Thyroid gland (tissue), 4 donors: ENCODE measurements at places on chromosomes 6 and 20. TPM values are rescaled to one million over a fixed set of nuclear protein-coding genes. Genes with fewer than 3 reads are reported as not detected.

GRCh38 chr6:35302604-35303241 lies 5.1 kb downstream of the DEF6 start:
- H3K4me3 ChIP-seq = no peak overlapping the region
- H3K36me3 ChIP-seq = no peaks in the 10 kb centered on the region
- no peaks in the 10 kb centered on the region for H3K27me3 ChIP-seq

- no peak for DNase-seq
- H3K4me3 ChIP-seq = no peak overlapping the region
- H3K4me1 ChIP-seq = no peaks in the 10 kb centered on the region
- no peak overlapping the region for H3K27ac ChIP-seq
Measured at GRCh38 chr6:119728935-119729334, 379.4 kb upstream of the MAN1A1 start.

GRCh38 chr20:32509639-32510066 lies 75.5 kb downstream of the NOL4L start:
- H3K36me3 ChIP-seq = no peaks in the 10 kb centered on the region
- no peak for DNase-seq
- H3K27ac ChIP-seq = no peak overlapping the region
- H3K4me3 ChIP-seq = no peak overlapping the region

- H3K27me3 ChIP-seq = no peaks in the 10 kb centered on the region
- no peak overlapping the region for H3K27ac ChIP-seq
- no peak overlapping the region for H3K4me3 ChIP-seq
- peaks cover 9% of the 10 kb centered on the region for H3K4me1 ChIP-seq
Measured at GRCh38 chr6:7100753-7101081, 7.0 kb upstream of the RREB1 start.

DNA sequence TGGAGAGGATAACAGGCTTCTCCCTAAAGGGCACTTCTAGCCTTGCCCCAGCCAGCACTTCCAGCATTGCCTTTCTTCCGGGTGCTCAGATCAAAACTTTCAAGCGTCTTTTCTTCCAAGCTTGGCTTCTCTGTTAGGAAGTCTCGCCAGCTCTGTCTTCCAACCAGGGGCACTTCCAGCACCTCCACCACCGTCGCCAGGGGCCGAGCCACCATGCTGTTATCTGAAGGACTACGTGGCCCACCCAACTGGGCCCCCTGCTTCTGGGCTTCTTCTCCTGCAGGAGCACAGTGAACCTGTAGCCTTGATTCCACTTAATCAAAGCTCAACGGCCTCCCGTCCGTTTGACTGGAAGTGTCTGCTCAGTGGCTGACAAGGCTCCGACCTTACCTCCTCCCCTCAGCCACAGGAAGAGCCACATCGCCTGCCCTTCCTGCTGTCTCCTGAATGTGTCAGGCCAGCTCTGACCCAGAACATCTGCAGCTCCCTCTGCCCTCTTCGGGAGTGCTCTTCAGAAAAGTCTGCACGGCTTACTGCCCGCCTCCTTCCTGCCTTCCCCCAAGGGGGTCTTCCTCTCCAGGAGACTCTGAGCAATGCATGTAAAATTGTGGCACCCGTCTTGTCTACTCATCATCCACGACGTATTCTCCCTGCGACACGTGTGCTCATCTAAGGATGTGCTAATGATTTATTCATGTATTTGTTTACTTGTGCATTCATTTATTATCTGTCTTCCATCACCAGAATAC lies 527.0 kb downstream of the CDH26 start:
- H3K4me1 ChIP-seq = no peaks in the 10 kb centered on the region
- H3K27ac ChIP-seq = no peak overlapping the region
- H3K4me3 ChIP-seq = no peak overlapping the region
- H3K36me3 ChIP-seq = no peaks in the 10 kb centered on the region

DNA sequence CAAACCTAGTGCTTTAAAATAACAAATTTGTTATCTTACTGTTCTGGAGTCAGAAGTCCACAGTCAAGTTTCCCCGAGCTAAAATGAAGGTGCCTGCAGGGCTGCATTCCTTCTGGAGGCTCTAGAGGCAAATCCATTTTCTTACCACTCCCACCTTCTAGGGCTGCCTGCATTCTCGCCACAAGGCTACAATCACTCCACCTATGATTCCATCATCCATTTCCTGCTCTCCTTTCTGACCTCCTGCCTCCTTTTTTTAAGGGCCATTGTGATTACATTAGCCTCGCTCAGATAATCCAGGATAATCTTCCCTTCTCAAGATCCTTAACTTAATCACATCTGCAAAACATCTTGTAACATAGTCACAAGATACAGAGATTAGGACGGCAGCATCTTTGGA lies 42.4 kb upstream of the SIRT5 start:
- H3K4me1 ChIP-seq = no peaks in the 10 kb centered on the region
- no peak for DNase-seq
- H3K4me3 ChIP-seq = no peak overlapping the region
- H3K27ac ChIP-seq = no peak overlapping the region

GRCh38 chr6:25469797-25470388 lies 182.1 kb upstream of the SCGN start:
- no peaks in the 10 kb centered on the region for H3K4me1 ChIP-seq
- H3K36me3 ChIP-seq = no peaks in the 10 kb centered on the region
- no peak overlapping the region for H3K27ac ChIP-seq
- H3K27me3 ChIP-seq = no peaks in the 10 kb centered on the region
- DNase-seq = no peak
- no peak overlapping the region for H3K4me3 ChIP-seq

Gene LY6G6C
- total RNA-seq = not detected
